ENCODE measurements at places on chromosomes 5 and 9.

GRCh38 chr5:165138236-165138635, 1632.8 kb downstream of the MAT2B start:
- no peaks in the 10 kb centered on the region for H3K4me1 ChIP-seq
- H3K27me3 ChIP-seq, result no peaks in the 10 kb centered on the region
- no peak overlapping the region for H3K27ac ChIP-seq
- H3K4me3 ChIP-seq, result no peak overlapping the region

DNA sequence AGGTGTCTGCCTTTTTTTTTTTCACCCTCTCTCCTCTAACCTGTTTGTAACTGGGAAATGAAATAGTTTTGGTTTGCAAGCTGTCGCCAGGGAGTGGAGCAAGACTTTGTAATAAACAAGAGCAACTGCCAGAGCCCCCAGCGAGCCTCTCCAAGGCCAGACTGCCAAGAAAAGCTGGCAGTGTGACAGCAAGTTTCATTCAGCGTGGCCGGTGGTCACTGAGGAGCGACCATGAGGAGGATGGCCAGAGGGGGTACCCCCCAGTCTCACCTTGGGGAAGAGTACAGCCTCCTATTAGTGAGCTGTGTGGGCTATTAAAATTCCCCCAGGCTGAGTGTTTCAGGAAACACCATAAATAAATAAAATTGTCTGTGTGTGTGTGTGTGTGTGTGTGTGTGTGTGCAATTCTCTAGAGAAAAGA, 49.9 kb downstream of the ZFAND5 start:
- H3K4me1 ChIP-seq, result peaks cover 20% of the 10 kb centered on the region
- H3K4me3 ChIP-seq, result peak overlapping the region; percentile 53
- no peaks in the 10 kb centered on the region for H3K36me3 ChIP-seq
- H3K27me3 ChIP-seq, result no peaks in the 10 kb centered on the region

GRCh38 chr5:119409235-119409815, 43.0 kb upstream of the HSD17B4 start:
- DNase-seq, result no peak
- H3K4me3 ChIP-seq, result no peak overlapping the region
- H3K27me3 ChIP-seq, result no peaks in the 10 kb centered on the region
- H3K27ac ChIP-seq, result no peak overlapping the region
- H3K4me1 ChIP-seq, result peaks cover 8% of the 10 kb centered on the region

- H3K27me3 ChIP-seq, result no peaks in the 10 kb centered on the region
- no peak overlapping the region for H3K27ac ChIP-seq
- H3K4me3 ChIP-seq, result no peak overlapping the region
- no peak for DNase-seq
- no peaks in the 10 kb centered on the region for H3K36me3 ChIP-seq
Measured at GRCh38 chr5:80568251-80568650, 1.8 kb downstream of the ANKRD34B start.

- DNase-seq, result no peak
- no peaks in the 10 kb centered on the region for H3K27me3 ChIP-seq
- no peak overlapping the region for H3K27ac ChIP-seq
- H3K4me3 ChIP-seq, result no peak overlapping the region
- no peaks in the 10 kb centered on the region for H3K4me1 ChIP-seq
- H3K36me3 ChIP-seq, result no peaks in the 10 kb centered on the region
Measured at GRCh38 chr5:168023191-168023590, 268.3 kb upstream of the WWC1 start.

DNA sequence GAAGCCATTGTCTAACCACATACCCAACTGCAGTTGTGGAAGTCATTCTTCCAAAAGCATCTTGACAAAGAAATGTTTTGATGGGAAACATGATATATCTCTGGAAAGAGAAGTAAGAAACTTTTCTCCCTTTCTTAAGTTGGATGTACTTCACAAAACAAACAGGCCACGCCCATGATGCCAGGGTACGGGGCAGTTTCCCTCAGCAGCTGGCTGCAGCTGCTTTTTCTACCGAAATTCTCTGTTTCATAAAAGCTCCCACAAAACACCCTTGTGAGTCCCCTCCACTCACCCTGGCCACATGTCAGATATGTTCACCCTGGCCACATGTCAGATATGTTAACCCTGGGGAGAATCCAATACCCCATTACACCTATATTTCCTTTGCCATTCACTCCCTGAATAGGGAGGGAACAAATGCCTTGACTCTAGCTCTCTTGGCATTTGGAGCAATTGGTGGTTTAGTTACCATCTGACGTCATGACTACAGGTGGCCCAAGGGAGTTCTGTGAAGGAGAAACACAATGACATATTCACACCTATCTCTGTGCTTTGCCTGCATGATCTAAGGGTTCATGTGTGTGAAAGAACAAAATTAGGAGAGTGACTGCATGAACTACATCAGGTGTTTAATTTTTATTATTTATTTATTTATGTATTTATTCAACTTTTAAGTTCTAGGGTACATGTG, 103.0 kb downstream of the AOPEP start:
- peak overlapping the region; percentile 31 for H3K27ac ChIP-seq
- H3K27me3 ChIP-seq, result no peaks in the 10 kb centered on the region
- peaks cover 24% of the 10 kb centered on the region for H3K4me1 ChIP-seq
- no peak for DNase-seq
- no peak overlapping the region for H3K4me3 ChIP-seq

DNA sequence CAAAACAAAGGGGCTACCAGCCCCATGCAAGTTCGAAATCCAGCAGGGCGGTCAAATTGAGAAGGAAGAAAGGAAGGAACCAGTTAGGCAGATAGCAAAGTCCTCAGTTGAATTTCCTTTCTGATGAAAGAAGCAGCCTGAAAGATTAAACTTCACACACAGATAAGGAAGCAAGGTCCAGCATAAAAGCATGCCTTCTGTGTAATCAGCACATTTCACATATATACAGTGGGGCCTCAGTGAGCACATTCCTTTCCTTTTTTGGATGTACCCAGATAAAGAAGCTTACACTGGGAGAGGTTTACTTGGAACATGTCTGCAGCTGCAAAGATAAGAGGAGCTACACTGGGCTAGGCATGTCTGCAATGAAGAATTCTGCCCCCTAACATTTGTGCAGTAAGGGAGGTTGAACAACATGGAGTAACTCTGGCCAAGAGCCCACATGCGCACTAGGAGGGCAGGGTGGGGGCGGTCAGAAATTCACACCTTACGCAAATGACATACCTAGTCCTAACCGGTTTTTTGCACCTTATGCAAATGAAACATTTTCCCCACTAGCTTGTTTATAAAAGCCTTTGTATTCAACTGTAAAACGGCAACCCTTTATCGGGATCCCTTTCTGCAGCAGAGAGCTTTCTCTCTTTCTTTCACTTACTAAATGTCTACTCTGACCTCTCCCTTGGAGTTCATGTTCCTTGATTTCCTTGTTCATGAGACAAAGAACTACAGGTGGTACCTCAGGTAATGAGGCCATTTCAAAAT, 149.7 kb upstream of the FBXL17 start:
- H3K36me3 ChIP-seq, result no peaks in the 10 kb centered on the region
- DNase-seq, result no peak
- H3K4me3 ChIP-seq, result no peak overlapping the region
- H3K27ac ChIP-seq, result no peak overlapping the region
- no peaks in the 10 kb centered on the region for H3K4me1 ChIP-seq

GRCh38 chr9:93683331-93684134, 107.1 kb downstream of the PHF2 start:
- no peaks in the 10 kb centered on the region for H3K27me3 ChIP-seq
- no peak for DNase-seq
- no peak overlapping the region for H3K4me3 ChIP-seq

- no peaks in the 10 kb centered on the region for H3K27me3 ChIP-seq
- H3K4me1 ChIP-seq, result no peaks in the 10 kb centered on the region
- H3K36me3 ChIP-seq, result no peaks in the 10 kb centered on the region
- H3K4me3 ChIP-seq, result no peak overlapping the region
Measured at GRCh38 chr5:21919414-21920022, 933.6 kb downstream of the CDH12 start.

DNA sequence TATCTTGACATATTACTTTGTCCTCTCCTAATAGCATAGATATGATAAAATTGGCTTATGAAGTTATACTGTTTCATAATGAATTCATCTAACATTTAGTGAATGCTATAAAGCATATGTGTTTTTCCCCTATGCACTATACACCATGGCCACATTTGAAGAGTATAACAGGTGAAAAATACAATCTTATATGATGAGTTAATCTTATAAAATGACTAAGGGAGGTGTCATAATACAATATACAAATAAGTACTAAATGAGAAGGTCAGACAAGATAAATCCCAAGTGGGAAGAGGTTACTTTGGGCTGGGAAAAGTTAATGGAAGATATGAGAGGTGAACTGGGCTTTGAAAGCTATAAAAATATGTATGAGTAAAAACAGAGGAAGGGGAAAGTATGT, 174.4 kb downstream of the PCSK1 start:
- peaks cover 60% of the 10 kb centered on the region for H3K4me1 ChIP-seq
- H3K4me3 ChIP-seq, result no peak overlapping the region
- no peaks in the 10 kb centered on the region for H3K36me3 ChIP-seq
- DNase-seq, result no peak
- peak overlapping the region; percentile 78 for H3K27ac ChIP-seq

DNA sequence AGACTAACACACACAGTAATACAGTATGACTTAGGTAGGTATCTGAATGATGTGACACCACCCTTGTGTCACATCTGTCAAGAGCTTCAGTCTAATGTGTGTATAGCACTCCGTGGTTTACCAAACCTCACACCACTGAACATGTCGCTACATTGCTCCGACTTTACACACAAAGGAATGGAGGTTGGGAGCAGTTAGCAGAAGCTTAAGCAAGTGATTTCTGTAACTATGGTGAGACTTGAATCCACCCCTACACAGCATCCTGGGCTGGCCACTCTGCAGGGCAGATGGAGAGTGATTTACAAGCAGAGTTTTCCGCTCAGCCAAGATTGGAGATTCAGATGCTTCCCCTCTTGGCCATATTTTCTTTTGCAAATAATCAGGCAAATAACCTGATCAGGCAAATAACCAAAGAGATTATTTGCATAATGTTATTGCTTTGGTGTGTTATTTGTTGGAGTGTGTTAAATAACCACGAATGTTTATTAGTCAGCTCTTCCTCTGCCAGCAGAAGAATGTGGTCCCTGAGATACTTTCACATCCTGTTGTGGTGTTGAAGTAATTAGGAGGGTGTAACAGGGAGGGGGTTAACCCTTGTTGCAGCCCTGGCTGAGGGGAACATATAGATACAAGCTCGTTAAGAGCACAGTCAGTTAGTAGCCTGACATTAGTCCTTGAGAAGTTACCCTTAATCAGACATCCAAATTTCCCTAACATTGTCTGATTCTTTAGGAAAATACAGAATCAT, 92.8 kb downstream of the SNX18 start:
- H3K4me1 ChIP-seq, result peaks cover 34% of the 10 kb centered on the region
- H3K27ac ChIP-seq, result no peak overlapping the region
- DNase-seq, result no peak
- no peaks in the 10 kb centered on the region for H3K27me3 ChIP-seq
- H3K4me3 ChIP-seq, result no peak overlapping the region

- no peak overlapping the region for H3K4me3 ChIP-seq
- no peak overlapping the region for H3K27ac ChIP-seq
- DNase-seq, result no peak
- H3K27me3 ChIP-seq, result no peaks in the 10 kb centered on the region
- H3K4me1 ChIP-seq, result no peaks in the 10 kb centered on the region
Measured at GRCh38 chr5:121053055-121053985, 589.2 kb downstream of the PRR16 start.

DNA sequence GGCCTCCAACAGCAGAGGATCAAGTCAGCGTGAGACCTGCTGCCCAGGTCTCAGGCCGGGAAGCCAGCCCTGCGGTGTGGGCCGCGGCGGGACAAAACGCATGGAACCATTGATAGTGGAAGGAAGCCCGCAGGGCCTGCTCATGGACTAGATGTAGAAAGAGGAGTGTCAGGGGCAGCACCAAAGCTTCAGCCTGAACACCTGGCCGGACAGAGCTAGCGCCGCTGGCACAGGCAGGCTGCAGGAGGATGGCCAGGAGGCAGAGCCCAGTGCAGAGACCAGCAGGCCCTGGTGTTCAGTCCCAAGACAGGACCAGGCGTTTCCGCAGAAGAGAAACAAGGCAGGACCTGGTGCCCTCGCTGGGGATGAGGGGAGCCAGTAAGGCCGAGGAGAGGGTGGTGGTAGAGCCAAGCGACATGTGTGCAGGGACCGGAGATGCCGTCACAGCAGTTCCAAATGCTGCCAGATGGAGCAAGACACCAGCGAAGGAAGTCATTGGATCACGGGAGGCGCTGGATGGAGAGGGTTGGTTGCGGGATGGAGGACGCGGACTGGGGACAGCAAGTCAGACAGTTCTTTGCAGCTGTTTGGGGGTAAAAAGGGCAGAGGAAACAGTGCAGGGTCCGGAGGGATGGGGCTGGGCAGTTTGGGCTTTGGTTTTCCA, 42.1 kb upstream of the OLFM1 start:
- no peaks in the 10 kb centered on the region for H3K27me3 ChIP-seq
- H3K27ac ChIP-seq, result no peak overlapping the region
- DNase-seq, result no peak
- no peak overlapping the region for H3K4me3 ChIP-seq
- H3K4me1 ChIP-seq, result no peaks in the 10 kb centered on the region

DNA sequence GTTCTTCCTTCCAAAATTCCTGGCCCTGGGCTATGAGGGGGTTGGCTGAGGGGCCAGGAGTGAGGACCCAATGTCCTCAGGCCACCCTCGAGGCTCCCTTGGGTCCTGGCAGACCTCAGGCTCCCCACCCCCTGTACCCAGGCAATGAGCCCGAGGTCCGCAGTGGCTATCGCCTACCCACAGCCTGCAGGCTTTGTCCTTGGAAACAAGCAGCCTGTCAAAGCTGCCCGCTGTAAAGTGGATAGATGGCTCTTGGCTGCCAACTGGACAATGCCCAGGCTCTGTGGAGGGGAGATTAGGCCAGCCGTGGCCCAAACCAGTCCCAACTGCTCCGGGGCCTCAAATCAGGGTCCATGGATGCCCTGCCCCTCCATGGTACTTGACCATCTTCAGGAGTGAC, 2.2 kb upstream of the ADGRD2 start:
- no peaks in the 10 kb centered on the region for H3K36me3 ChIP-seq
- H3K27me3 ChIP-seq, result peaks cover 7% of the 10 kb centered on the region
- H3K4me3 ChIP-seq, result no peak overlapping the region
- H3K4me1 ChIP-seq, result peaks cover 6% of the 10 kb centered on the region

DNA sequence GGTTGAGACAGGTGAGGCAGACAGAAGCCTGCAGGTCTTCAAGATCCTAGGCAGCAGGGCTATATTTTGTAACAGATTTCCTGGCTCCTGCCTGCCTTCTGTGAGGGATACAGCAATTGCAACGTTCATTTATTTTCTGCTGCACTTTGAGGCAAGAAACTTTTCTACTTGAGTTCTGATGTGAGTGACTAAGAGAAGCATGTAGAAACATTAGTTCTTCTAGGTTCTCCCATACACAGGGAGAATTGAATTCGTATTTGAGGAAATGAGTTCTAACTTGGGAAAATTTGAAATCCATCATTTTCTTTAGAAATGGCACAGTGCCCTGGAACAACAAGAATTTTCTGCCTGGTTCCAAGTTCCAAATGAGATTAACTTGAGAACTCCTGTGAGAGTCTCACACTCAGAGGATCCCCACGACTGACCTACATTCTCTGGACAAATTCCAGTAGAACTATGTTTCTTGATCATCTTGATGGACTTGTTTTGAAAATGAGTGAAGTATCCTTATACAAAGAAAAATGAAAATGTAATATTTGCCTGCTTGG, 15.0 kb downstream of the MAMDC2 start:
- H3K27me3 ChIP-seq, result no peaks in the 10 kb centered on the region
- no peak overlapping the region for H3K27ac ChIP-seq
- no peak overlapping the region for H3K4me3 ChIP-seq
- H3K36me3 ChIP-seq, result no peaks in the 10 kb centered on the region
- DNase-seq, result no peak
